ENCODE measurements at places on chromosomes 3 and 15.

DNA sequence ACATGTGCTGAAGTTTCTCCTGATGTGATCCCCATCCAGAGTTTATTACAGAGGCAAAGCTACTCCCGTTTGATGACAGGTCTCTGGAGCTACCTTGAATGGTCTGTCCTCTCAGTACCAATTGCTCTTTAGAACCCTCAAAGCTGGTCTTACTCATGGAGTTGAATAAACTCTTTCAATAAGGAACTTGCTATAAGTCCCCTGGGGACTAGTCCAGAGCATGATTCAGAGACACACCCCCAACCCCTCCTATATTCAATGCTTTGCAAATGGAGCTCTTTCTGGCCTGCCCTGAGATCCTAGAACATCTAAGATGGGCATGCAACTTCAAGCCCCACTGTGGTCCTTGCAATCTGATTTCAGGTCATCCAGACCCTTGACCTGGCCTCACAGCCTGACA lies 23.9 kb upstream of the TPM1 start:
- DNase-seq, result peak; percentile 59

DNA sequence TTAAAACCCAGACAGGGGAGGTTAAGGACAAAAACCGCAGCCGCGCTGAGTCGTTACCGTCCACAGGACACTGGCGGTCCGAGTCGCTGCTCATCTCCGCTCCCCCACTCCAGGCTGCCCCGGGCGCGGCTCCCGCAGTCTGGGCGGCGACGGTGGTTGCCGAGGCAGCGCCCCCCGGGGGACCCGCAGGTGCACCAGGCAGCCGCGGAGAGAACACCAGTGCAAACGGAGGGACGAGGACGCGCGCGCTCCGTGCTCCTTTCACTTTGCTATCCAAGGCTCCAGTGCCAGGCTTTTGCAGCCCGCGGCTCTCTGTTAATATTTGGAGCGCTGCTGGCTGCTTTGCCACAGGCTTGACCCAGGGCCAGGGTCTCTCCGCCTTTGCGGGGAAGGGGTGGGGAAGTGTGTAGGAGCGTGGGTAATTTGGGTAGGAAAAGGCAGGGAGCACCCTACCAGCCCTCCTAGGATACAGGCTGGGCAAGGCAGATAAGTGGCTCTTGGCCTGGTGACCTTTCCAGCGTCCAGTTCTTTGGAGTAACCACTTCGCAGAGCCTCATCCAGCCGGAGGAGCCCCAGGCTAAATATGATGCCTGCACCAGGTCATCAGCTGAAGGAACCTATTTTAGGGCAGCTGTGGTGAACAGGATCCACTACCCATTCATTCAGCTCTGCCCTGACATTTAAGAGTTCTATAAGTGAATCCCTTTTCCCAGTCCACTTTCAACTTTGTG lies at the start of gene GADL1:
GADL1 (minus strand) TSS at position 141 of the 731 bp plus-strand sequence; CDS start at position 94, 47 bp downstream.
- DNase-seq, result peak; percentile 15

- DNase-seq, result no peak
Measured at GRCh38 chr3:108838436-108838835, 15.8 kb downstream of the TRAT1 start.

DNA sequence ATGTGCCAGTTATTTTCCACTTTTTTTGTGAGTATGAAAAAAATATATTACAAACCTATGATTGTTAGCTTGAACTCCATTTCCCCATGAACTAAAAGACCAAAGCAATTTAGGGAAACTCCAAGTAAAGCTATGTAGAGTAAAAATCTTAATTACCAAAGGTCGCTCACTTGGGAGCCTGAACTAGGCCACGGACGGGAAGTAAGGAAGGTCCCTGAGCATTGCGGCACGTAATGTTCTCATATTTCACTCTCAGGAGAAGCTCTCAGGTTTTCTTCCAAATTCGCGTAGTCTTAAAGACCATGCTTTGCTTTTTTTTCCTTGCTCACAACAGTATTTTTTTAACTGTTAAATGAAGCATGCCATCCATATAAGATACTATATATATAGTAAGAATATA lies 215.3 kb upstream of the RARB start:
- no peak for DNase-seq

DNA sequence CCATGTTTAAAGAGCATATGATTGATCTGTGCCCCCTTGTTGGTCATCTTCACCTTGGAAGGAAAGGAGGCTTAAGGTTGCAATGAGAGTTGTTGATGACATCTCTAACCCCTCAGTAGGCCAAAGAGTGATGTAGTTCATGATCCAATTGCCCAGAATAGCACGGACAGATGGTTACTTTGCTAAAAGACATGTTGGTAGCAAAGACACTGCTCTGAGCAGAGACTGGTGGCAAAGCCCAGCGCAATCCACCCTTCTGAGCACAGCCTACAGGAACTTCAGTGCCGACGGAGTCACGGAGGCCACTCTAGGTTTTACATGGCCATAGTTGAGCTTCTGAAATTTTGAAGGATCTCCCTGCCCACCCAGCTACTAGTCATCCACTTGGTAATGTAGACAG lies 21.8 kb downstream of the FBXO45 start:
- DNase-seq, result no peak

- no peak for DNase-seq
Measured at GRCh38 chr15:101277943-101278564, 769 bp upstream of the SELENOS start.

DNA sequence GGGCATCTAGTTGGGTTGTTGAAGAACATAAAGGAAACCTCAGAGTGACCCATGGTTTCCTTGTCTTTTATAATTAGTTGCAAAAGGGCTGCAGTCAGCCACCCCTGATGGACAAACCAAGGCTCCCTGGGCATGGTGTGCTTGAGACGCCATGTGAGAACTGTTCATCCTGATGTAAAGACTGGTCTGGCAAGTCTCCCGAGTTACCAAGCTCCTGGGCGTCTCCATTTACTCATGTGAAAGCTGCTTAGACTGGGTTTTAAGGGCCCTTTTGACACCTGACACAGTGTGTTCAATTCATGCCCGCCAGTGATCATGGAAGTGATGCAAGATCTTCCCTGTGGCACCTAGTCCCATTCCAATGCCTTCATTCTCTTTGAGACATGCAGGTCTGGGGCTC lies 49.4 kb downstream of the GRK7 start:
- no peak for DNase-seq

DNA sequence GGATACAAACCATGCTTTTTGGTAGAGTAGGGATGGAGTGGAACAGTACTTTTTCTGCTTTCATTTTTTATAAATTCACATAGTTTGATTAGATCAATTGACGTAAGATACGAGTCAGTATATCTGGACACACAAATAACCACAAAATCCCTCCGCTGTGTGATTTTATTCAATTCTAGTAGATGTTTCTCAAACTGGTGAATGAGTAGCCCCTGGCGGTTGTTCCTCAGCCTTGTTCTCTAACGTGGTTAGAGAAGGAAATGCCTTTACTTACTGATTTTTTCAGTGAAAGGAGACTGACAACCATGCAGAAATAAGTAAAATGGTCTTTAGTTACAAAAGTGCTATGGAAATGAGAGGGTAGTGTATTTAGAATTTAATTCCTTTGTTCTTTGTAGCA lies 161.0 kb downstream of the TCF12 start:
- peak; percentile 59 for DNase-seq

DNA sequence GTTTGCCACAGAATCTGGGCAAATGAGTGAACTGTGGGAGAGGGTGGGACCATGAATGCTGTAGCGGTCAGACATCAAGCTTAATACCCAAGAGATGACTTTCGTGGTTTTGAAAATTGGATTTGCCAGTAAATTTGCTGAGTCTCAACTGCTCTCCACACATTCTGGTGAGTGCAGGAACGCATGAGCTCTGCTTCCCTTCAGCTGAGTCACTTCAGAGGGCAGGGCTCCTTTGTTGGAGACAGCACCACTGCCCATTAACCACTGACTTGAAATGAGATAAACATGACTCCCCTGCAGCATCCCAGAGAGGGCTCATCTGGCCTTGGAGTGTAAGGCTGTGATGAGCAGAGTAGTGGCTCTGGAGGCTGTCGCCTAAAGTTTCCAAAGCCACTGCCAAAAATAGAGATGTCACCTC lies 22.6 kb downstream of the RARRES1 start:
- peak; percentile 99 for DNase-seq

DNA sequence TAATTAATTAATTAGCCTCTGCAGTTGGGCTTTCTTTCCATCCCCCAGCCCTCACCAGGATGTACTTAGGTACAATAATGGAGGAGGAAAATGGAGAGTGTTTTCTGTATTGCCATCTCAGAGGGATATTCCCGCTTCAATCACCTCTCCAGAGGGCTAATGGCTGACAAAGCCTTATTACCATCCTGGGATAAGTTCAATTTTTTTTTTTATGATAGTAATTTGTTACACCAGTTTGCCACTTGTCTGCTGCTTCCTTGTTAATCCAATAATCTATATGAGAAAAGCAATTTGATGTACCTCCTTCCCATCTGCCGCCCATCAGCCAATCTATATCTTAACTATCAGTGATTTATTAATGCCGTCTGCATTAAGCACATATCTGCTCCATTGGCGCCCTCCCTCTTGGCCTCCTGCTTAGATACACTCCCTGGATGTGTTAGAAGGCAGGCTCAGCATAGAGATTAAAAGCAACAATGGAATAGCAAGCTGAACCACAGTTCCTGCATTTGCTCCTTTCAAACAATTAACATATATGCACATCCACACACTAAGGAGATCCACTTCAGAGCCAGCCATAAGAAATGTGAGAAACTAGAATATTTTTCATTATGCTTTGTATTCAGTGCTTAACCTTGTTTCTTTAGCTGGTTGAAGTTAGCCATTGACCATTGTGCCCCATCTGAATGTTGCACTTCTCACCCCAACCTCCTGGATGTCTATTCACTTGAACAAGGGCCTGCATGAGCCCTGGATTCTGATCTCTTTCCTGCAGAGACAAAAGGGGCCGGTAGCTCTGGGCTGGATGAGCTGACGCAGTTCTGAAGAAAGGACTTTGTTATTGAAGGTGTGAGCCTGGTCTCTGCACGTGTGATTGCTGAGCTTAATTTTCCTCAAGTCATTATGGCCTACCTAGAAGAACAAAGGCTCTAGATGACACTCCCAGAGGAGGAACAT lies 237.3 kb upstream of the GAP43 start:
- DNase-seq, result no peak

DNA sequence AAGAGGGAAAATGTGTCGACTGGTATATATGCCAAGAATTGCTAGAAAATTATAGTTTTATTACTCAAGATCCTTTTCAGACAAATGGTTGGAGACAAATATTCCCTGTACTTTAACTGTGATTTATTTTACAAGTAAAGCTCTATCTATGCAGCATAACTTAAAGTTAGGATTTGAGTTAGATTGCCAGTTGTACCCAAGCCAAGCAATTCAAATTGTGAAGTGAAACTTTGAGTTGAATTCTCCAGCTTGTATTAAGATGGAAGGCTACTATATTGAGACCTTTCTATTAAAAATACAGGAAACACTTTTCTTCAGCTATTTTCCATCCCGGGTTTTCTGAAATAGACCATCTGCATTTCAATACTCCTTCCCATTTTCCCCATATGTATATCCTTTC lies 333.1 kb upstream of the RBMS3 start:
- no peak for DNase-seq

- DNase-seq, result no peak
Measured at GRCh38 chr3:31671976-31672375, 139.3 kb downstream of the STT3B start.

DNA sequence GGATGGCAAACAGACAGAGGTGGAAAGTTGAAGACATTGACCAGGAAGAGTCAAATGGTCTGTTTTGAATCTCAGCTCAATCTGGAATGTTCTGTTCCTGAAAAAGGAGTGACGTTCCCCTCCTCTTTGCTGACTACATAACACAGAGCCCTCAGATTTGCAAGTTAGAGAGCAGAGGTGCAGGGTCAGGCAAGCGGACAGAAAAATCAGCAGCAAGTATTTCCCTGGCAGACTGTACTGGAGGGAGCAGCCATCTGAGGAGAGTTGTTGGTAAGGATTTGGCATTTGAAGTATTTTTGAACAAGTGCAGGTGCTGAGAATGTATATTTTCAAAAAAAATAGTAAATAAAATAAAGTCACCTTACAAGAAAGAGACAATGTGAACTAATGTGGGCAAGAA lies 17.6 kb downstream of the ZNF80 start:
- DNase-seq, result no peak

- DNase-seq, result no peak
Measured at GRCh38 chr3:23654571-23654970, 151.2 kb upstream of the UBE2E1 start.

- no peak for DNase-seq
Measured at GRCh38 chr3:87607234-87607633, 330.9 kb upstream of the POU1F1 start.

GRCh38 chr15:50003786-50004334 lies 115.2 kb downstream of the ATP8B4 start:
- DNase-seq, result peak; percentile 83

DNA sequence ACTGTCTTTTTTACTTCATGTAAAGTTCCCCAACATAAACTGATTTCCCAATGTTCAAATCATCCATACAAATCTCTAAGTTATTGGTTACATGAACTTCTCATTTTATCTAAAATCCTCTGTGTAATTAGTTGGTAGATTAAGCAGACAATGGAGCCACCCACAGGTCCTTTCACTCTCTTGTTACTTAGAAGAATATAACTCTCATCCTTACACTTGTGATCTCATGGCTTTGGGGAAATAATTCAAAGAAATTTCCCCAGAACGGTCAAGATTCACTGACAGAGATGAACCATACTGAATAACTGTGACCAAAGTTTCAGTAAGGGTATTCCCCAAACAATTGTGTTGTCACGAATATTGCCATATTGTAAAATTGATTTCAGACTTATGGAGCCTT lies 1102.6 kb upstream of the EPHA6 start:
- DNase-seq, result no peak

- no peak for DNase-seq
Measured at GRCh38 chr15:66215811-66216210, 37.7 kb downstream of the MEGF11 start.

DNA sequence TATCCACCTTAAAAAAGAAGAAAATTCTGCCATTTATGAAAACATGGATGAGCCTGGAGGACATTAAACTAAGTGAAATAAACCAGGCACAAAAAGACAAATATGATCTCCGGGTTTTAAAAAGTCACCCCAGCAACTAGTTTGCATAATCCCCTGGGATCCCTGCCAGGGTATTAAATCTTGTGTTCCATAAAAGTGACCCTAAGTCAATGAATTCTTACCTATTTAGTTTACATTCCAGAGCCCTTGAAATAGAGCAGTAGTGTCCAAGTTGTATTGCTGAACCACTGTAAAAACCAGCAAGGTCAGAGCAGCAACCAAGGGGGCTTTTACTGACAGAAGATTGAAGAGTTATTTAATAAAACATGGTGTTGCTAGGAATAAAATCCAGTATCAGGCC lies 716.8 kb upstream of the BCHE start:
- DNase-seq, result peak; percentile 8

- no peak for DNase-seq
Measured at GRCh38 chr15:62626903-62627302, 415.6 kb upstream of the TPM1 start.

GRCh38 chr3:23691357-23691895 lies 114.3 kb upstream of the UBE2E1 start:
- no peak for DNase-seq

DNA sequence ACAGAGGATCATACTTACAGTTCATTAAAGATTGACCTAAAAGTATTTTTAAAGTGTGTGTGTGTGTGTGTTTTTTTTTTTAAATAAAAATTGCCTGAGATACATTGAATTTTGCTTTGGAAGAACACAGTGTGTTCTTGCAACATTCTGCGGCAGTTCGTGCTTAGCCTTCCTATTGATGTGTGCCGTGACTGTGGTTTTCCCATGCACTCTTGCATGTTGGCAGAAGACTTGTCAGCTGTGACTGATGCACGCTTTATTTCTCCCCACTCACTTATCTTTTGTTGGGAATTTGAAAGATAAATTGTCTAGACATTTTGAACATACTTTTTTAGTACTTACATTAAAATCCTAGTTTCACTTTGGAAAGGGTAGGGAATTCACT lies 136.3 kb upstream of the LRRFIP2 start:
- DNase-seq, result no peak
